Activated gamma-delta T cell (primary cell): ENCODE measurements at places on chromosomes 13 and 19.

DNA sequence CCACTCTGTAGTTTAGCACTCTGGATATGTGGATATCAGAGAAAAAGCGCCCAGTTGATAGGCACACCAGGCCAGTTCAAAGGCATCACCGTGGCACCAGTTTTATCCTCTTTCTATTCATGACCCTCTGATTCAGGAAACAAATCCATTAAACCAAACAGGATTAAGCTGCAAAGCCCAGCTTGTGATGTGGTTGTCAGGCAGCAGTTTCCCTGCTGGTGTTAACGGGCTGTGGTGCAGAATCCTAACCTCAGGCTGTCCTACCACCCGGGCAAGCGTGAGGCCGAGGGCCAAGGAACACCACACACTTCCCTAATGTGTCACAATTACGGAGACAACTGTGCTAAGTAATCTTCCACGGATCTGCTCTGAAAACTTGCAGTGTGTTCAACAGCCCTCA, 209.1 kb downstream of the OLFM4 start:
- no peak for DNase-seq

DNA sequence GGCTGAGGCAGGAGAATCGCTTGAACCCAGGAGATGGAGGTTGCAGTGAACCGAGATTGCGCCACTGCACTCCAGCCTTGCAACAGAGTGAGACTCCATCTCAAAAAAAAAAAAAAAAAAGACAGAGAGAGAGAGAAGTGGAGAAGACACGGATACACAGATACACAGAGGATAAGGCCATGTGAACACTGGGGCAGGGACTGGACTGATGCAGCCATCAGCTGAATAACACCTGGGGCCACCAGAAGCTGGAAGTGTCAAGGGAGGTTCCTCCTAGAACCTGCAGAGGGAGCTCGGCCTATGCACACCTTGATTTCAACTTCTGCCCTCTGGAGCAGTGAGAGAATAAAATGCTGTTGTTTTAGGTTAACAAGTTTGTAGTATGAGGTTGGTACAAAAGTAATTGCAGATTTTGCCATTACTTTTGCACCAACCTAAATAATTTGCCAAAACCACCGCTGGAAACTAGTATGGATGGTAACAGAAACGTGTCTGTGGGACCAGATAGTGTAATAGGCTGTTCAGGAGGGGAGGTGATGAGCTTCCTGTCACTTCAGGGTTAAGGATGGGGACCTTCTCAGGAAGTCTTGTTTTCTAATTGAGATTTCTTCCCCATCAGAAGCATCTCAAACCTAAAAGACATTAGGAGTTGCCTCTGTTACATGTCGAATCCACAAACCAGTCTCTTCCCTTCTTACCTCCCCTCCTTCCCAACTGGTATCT, 36.4 kb upstream of the IGSF23 start:
- no peak for DNase-seq

GRCh38 chr13:32894589-32895001, 121.6 kb upstream of the KL start:
- DNase-seq, result no peak

DNA sequence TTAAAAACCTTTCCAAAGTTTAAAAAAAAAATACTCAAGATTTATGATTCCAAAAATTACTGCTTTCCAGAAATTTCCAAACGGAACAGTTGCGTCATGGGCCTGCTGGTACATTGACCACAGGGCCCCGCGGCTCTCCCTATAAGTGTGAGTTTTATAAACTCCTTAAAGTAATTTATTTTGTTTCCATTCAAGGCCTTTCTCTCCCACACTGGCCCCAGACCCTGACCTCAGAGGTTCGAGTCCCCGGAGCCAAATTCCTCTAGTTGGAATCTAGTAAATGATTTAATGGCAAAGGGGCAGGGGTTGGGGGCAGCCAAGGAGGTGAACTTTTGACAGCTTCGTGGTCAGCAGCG, 97.5 kb downstream of the INSR start:
- DNase-seq, result no peak

DNA sequence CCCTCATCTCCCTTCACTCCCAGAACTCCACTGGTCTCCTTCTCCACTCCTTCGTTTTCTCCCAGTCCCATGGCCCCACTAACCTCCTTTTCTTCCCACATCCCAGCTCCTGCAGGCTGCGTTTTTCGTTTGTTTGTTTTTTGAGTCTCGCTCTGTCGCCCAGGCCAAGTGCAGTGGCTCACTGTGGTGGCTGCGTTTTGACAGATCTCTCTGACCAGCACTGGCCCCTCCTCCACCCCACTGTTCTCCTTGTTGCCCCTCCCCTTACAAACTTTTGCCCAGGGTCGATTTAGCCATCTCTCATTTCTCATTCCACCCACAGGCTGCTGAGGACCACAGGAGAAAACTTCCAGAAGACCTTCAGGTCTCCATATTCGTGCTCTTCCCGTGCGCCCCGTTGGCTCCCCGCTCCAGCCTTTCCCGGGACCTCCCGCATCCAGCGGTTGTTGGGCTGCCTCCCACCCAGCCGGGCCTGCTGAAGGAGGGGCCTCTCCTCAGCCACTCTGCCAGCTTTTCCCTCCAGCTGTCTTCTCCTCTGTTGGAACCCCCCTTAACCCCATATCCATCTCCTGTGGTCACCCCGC, 40.6 kb upstream of the GJB6 start:
- DNase-seq, result no peak

DNA sequence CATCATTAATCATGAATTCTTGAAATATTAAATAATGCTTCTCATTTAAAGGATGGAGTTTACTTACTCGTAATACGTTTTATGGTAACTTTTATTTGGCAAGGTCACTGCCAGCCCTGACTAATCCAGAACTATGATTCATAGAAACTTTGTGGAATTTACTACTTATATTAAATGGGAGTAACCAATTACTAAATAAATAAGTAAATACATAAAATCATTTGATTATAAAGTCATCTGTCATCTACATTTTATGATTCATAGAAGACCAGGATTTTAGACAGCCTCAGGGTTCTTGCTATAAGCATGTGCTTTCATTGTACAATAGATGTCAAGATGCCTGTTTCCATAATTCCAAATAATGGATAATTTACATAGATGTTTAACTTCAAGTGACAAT, 611.1 kb downstream of the TBC1D4 start:
- DNase-seq, result no peak

DNA sequence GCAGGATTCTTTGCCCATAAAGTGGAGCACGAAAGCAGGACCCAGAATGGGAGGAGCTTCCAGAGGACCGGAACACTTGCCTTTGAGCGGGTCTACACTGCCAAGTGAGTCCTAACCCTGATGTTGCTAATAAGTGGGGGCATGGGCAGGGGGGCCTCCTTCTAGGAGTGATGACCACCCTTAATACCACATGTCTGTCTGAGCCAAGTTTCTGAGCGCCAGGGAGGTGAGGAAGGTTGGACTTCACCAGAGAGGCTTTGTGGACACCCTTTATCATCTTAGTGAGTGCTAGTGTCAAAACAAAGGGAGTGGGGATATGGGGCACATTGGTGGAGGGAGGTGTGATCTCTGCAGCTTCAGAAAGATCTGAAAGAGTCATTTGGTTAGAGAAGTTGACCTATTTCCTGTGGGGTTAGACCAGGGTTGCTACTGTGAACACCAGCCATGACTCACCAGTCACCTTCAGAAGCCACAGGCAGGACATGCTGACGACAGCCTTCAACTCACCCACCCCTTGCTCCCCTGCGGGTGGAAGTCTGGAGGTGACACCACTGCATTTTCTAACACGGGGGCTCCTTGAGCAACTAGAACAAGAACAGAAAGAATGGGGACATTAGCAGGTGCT, 8.8 kb downstream of the ALOX5AP start:
- no peak for DNase-seq

GRCh38 chr19:30896554-30896953, 452.7 kb downstream of the TSHZ3 start:
- no peak for DNase-seq

DNA sequence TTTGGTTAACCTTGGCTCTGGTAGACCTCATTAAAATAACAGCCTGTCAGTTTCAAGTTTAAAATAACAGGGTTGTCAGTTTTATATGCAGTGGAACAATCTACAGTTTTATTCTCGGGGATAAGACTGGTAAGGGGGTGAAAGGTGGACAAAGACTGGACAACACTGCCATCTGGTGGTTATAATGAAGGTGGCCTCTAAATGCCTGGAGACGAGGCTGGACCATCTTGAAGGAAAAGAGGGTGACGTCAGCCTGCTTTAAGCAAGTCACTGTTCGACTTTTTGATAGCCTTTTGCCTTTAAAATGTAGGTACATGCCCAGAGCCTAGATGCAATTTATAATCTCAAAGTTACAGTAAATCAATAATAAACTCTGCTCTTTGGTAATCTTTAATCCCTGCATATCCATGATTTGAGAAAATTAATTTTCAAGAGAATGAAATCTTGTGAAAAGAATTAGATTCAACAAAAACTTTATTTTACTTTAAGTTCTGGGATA, 117.0 kb downstream of the DCT start:
- DNase-seq, result no peak

DNA sequence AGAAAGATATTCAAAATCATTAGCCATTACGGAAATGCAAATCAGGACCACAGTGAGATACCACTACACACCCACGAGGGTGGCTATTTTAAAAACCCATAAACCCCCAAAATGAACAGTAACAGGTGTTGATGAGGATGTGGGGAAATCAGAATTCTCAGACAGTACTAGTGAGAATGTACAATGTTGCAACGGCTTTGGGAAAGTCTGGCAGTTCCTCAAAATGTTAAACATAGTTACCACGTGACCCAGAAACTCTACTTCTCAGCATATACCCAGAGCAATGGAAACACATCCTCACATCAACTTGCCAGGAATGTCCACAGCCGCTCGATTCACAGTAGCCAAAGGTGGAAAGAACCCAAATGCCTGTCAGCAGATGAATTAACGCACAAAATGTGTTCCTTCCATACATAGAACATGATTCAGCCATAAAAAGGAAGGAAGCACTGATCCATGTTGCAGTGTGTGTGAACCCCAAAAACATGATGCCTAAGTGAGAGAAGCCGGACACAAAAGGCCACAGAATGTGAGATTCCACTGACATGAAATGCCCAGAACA, 7.0 kb downstream of the PLVAP start:
- DNase-seq, result no peak

- DNase-seq, result no peak
Observed at GRCh38 chr19:5827342-5827890, 12.1 kb downstream of the FUT6 start.

DNA sequence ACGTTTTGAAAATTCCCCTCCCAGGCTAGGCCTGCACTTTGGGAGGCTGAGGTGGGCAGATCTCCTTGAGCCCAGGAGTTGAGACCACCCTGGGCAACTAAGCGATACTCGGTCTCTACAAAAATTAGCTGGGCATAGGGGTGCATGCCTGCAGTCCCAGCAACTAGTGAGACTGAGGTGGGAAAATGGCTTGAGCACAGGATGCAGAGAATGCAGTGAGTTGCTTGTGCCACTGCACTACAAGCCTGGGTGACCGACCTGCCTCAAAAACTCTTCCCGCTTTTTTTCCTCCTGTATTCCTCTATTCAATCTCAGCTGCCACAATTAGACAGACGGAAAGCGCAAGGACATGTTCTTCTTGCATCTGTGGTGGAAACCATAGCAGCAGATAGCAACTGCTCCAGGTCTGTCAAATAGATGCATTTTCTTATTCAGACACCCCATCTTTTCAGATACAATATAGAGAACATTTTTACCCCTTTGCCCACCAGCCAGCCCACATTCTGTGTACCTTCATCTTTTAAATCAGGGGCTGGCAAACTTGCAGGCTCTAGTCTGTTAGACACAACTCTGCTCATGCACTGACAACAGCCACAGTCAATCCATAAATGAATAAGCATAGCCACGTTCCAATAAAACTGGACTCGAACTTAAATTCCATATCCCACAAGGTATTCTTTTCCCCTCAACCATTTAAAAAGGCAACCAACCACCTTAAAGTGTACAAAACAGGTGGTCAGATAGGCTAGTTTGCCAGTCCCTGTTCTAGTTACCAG, 4.8 kb downstream of the TPT1 start:
- no peak for DNase-seq
